Regular cardiac myocyte (primary cell): ENCODE measurements at places on chromosomes 1 and 21. TPM values are rescaled to one million over a fixed set of nuclear protein-coding genes. Genes with fewer than 3 reads are reported as not detected.

The RALGPS2 gene
- total RNA-seq = 26.5 and 39.5 TPM in 2 replicates

The SH2D2A gene
- 0.28 and 1.2 TPM in 2 replicates for total RNA-seq

The AHCYL1 gene
- 54.7 and 59.2 TPM in 2 replicates for total RNA-seq

The OR10J1 gene
- not detected in 2 replicates for total RNA-seq

The HYI gene
- total RNA-seq = 45.1 and 92.4 TPM in 2 replicates

The AADACL3 gene
- total RNA-seq = not detected in 2 replicates

The GJB5 gene
- total RNA-seq = 0.19 and 0.56 TPM in 2 replicates

The TEX38 gene
- total RNA-seq = not detected in 2 replicates

The OR2M3 gene
- not detected in 2 replicates for total RNA-seq

The SMIM1 gene
- 1.4 TPM in 1 of 2 replicates, not detected in the other for total RNA-seq

The AQP10 gene
- total RNA-seq = 0.19 and 0.56 TPM in 2 replicates

The FCAMR gene
- under 0.01 TPM in 1 of 2 replicates, not detected in the other for total RNA-seq

The WDR47 gene
- 16.6 and 17.3 TPM in 2 replicates for total RNA-seq

The RGS18 gene
- not detected in 2 replicates for total RNA-seq

The PGBD5 gene
- total RNA-seq = under 0.01 TPM in 2 replicates

The CCDC185 gene
- total RNA-seq = under 0.01 TPM in 1 of 2 replicates, not detected in the other

The NUP210L gene
- under 0.01 and 0.28 TPM in 2 replicates for total RNA-seq

The RPE65 gene
- not detected in 2 replicates for total RNA-seq

The C1orf146 gene
- total RNA-seq = not detected in 2 replicates

The MNDA gene
- not detected in 2 replicates for total RNA-seq

The STYXL2 gene
- not detected in 2 replicates for total RNA-seq

The OSCP1 gene
- 7.1 and 14.7 TPM in 2 replicates for total RNA-seq

The PIK3R3 gene
- 4.5 and 5.0 TPM in 2 replicates for total RNA-seq

The CASQ2 gene
- total RNA-seq = under 0.01 and 1.4 TPM in 2 replicates

The SSR2 gene
- 775 and 892 TPM in 2 replicates for total RNA-seq

The TRIM67 gene
- total RNA-seq = under 0.01 TPM in 1 of 2 replicates, not detected in the other

The CLCA1 gene
- not detected in 2 replicates for total RNA-seq

The SZT2 gene
- 19.9 and 20.6 TPM in 2 replicates for total RNA-seq

The KRTAP19-5 gene
- not detected in 2 replicates for total RNA-seq

The PLA2G2A gene
- not detected in 2 replicates for total RNA-seq

The CYP4A11 gene
- not detected in 2 replicates for total RNA-seq

The RNF207 gene
- total RNA-seq = 13.0 and 22.6 TPM in 2 replicates

The USH2A gene
- not detected in 2 replicates for total RNA-seq

The ERICH3 gene
- under 0.01 TPM in 1 of 2 replicates, not detected in the other for total RNA-seq

The BCL2L15 gene
- under 0.01 TPM in 2 replicates for total RNA-seq

The SLC2A5 gene
- 1.7 and 5.6 TPM in 2 replicates for total RNA-seq

The ZBTB18 gene
- 17.4 and 21.4 TPM in 2 replicates for total RNA-seq

The ACADM gene
- 19.2 and 39.5 TPM in 2 replicates for total RNA-seq

The TEKT2 gene
- total RNA-seq = 0.28 TPM in 1 of 2 replicates, not detected in the other

The MYCL gene
- 0.58 and 2.3 TPM in 2 replicates for total RNA-seq

The OVAAL gene
- under 0.01 TPM in 1 of 2 replicates, not detected in the other for total RNA-seq

The ARHGEF16 gene
- total RNA-seq = 0.28 and 0.38 TPM in 2 replicates

The CSRP1 gene
- 317 and 374 TPM in 2 replicates for total RNA-seq

The GPX7 gene
- total RNA-seq = 11.3 and 30.4 TPM in 2 replicates

The LY9 gene
- not detected in 2 replicates for total RNA-seq
